ENCODE measurements at places on chromosomes 2 and 18.

GRCh38 chr18:48852292-48852691, 98.5 kb downstream of the SMAD7 start:
- no peak for DNase-seq

DNA sequence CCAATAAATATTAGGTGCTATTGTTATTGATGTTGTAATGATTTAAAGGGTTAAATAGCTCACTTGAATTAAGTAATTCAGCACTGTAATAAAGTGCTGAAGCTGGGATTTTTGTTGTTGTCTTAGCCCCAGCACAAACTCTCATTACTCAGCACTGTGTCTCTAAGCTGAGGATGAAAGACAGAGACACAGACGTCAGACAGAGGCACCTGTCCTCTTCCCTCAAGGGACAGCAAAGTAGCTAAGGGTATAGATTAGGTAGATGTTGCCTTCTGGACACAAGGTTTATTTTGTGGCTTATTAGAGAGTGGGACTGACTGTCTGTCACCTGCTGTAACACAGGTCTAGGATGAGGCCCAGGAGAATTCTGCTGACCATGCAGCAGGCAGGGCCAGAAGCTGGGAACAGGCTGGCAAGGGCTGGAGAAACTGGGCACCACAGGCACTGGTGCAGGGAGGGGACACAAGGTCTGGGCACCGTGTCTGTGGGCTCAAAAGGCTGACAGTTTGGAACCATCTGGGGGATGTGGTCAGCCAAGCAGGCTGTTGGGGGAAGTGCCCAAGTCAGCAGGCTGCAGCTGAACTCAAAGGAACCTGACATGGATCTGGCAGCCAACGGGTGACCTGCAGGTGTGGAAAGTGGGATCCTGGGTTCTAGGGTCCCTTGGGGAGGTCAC, 20.0 kb upstream of the PTPN4 start:
- no peak for DNase-seq

GRCh38 chr18:39105104-39105503, 1539.5 kb upstream of the CELF4 start:
- DNase-seq, result no peak

GRCh38 chr2:144431392-144431783, 88.5 kb downstream of the ZEB2 start:
- DNase-seq, result peak; percentile 45

- DNase-seq, result no peak
These were observed 10.8 kb downstream of the PASK start for GRCh38 chr2:241138471-241138870.

DNA sequence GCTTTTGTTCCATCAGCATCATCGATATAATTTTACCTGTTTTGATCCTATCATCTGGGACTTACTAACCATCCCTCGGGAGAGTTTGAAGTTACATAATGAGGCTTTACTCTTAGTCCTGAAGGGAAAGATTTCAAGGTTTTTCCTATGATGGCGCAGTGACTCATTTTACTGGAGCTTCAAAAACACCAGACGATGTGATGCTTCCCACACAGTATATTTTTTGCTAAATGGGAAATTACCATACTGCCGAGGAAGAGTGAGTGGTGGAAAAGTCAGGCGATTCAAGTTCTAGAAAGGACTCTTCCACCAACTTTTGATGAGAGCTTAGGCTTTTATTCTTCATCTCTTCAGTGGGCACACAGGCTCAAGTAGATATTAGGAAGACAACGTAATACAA, 44.6 kb upstream of the GCG start:
- DNase-seq, result no peak

DNA sequence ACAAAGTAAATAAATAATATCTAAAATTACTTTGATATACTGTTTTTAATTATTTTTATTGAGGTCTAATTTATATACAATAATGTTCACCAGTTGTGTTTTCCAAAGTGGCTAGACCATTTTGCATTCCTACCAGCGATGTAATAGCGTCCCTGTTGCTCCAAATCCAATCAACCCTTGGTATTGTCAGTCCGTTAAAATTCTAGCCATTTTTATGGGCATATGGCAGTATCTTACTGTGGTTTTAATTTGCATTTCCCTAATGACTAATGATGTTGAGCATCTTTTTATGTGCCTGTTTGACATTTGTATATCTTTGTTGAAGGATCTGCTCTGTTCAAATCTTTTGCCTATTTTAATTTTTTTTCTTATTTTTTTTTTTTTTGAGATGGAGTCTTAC, 185.0 kb downstream of the PRPF40A start:
- no peak for DNase-seq

GRCh38 chr18:67875060-67875459, 358.5 kb upstream of the DSEL start:
- no peak for DNase-seq

- no peak for DNase-seq
These were observed 22.8 kb downstream of the WDFY1 start for GRCh38 chr2:223922308-223922707.

DNA sequence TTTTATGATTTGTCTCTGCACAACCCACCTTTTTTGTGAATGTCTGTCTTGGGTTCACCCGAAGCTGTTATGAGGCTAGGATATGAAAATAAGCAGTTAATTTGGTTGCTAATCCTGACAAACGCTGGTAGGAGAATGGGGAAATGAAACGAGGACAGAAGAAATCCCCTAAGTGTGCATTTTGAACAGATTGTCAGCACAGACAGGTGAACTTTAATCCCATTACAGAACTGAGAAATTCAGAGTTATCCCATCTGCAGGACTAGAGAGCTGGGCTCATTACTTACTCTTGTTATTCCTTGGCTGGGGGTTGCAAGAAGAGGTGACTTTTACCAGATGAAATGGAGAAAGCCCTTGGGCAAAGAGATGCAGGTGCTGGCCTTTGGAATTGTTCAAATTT, 123.3 kb upstream of the NYAP2 start:
- no peak for DNase-seq

- no peak for DNase-seq
These were observed 519.4 kb upstream of the DSEL start for GRCh38 chr18:68035774-68036522.

DNA sequence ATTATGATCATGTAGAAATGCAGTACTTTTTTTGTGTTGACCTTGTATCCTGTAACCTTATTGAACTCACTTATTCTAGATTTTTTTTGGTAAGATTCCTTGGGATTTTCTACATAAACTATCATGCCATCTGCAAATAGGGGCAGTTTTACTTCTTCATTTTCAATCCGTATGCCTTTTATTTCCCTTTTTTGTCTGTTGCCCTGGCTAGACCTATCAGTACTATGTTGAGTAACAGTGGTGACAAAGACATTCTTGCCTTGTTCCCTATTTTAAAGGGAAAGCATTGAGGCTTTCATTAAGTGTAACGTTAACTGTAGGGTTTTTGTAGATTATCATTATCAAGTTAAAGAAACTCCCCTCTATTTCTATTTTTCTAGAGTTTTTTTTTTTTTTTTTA, 92.3 kb downstream of the LYPD1 start:
- DNase-seq, result no peak

- no peak for DNase-seq
These were observed 893.5 kb upstream of the KLHL29 start for GRCh38 chr2:22491442-22491841.

DNA sequence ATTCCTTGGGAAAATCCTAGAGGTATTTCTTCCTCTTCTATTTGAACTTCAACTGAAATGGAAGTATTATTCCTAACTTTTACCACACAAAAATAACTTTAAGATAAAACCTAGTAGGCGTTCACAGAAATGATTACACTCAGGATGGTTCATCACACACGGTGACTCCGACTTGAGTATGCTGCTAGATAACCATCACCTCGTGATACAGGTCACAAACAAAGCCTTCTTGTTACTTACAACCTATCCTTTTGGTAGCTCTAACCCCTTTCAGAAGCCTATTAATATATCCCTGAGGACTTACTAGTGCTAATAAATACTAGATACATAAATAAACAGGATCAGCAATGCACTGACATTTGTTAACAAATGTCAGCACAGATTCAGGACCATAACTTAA, 101.0 kb upstream of the DNER start:
- no peak for DNase-seq

DNA sequence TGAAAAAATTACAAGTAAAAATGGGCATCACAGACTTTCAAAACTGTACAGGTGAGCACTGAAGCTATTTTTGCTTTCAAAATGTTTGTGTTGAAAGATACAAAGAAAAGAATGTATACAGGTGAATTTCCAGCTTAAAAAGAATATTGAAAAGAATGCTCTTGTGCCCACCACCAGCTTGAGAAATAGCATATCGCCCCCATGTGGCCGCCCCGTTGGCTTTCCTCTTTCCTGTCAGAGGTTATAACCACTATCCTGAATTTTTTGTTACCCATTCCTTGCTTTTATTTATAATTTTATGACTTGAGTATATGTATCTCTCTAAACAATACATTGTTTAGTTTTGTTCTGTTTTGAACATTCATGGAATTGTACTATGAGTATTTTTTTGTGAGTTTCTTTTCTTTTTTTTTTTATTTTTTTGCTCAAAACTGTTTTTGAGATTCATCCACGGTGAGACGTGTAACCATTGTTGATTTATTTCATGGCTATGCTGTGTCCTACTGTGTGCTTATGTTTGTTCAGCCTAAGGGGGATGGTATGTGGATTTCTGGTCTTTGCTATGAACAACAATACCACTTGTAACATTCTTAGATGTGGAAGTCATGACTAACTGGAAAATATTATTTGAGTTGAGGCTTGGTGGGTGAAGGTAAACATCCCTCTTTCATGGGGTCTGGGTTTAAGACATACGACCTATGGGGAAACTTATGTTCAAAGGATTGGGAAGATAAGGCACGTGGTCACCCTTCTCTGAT, 11.6 kb downstream of the TRPM8 start:
- no peak for DNase-seq

GRCh38 chr2:43055086-43055912, 171.1 kb downstream of the ZFP36L2 start:
- DNase-seq, result peak; percentile 13
